ENCODE measurements at places on chromosomes 7 and 10.

- no peak for DNase-seq
These were observed 77.2 kb downstream of the CH25H start for GRCh38 chr10:89129911-89130310.

- DNase-seq: no peak
These were observed 4.6 kb downstream of the REPIN1 start for GRCh38 chr7:150373049-150373801.

DNA sequence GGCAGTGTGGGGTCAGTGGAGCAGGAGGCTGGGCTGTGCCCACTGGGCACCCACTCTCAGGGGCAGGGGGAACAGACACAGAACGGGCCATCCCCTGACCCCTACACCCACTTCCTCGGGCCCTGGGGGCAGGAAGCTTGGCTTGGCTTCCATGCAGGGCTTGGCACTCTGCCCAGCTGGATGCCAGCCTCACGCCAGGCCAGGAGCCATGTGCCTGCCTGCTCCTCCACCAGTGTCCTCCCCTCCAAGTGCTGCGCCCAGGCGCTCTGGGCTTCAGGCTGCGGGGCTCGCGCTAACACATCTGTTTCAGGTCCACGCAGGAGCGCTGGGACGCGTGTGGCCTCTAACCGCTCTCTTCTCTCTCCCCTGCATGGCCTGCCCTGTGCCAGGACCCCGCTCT lies 12.7 kb downstream of the LDB3 start:
- no peak for DNase-seq

- DNase-seq: no peak
These were observed 1.6 kb upstream of the ANKRD2 start for GRCh38 chr10:97570789-97571471.

DNA sequence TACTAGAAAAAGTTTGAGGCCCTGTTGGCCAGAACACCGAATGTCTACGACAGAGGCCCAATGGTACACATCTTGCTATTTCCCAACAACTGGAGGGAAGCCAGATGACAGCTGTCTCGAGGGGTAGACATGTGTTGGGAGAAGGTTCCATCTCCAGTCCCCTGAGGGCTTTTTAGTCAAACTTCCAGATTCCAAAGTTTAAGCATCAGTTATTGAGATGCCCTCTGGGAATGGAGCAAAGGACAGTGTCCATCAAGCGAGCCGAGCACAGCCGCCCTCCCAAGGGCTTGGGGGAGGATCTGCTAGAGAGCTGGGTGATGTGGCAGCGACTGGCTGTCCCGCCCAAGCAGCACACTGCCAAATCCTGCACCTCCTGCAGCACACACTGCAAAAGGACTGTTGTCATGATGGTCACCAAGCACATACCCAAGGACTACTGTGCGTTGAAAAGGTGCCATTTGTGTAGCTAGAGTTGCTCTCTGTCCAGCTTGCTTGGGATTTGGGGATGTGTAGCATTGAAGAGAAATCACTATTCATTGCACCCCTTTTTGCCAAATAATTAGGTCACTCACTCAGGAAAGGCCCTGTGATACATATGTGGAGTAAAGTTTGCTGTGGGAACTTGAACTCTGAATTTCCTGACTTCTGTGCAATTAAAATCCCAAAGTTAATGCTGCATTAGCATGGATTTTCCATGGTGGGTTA lies 164.6 kb downstream of the TRIL start:
- DNase-seq: no peak

GRCh38 chr10:21832821-21833130 lies 170.8 kb downstream of the DNAJC1 start:
- no peak for DNase-seq

- no peak for DNase-seq
These were observed 27.6 kb upstream of the PIK3AP1 start for GRCh38 chr10:96747734-96748550.

- DNase-seq: peak; percentile 80
These were observed 56.0 kb downstream of the TACR2 start for GRCh38 chr10:69360485-69361302.

- no peak for DNase-seq
These were observed 12.9 kb downstream of the MDH2 start for GRCh38 chr7:76060842-76061241.

DNA sequence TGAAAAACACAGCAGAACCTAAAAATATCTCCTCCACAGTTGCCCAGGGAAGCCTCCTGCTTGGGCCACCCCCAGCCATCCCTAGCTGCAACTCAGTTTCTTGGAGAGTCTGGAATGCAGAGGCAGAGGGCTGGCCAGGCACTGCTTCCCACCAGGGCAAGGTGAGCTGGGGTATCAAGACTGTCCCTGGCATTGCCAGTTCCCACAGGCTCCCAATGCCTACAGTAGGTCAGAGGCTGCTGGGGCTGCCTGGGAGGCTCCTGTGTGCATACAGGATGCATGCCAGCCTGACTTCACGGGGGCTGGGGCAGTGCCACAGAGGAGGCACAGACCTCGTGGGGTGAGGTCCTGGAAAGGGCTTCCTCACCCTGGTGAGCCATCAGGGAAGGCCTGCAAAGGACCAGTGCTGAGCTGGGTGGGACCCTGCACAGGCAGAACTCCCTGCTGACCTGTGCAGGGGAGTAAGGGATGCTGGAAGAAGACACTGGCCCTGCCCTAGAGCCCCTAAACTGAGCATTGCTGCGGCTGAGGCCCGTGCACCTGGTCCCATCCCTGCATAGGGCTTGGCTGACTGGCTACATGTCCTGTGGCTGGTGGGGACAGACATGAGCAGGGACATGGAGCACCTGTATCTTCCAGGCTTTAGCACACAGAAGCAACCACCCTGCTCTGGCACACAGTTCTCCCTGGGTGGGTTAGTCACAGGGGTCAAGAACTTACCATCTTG lies 121.9 kb upstream of the RET start:
- DNase-seq: no peak
